ENCODE measurements at places on chromosomes 1 and 21.

- DNase-seq: no peak
Measured at GRCh38 chr1:161082996-161083747, 6.2 kb downstream of the NECTIN4 start.

- DNase-seq: no peak
Measured at GRCh38 chr1:155479205-155479604, 83.4 kb downstream of the ASH1L start.

DNA sequence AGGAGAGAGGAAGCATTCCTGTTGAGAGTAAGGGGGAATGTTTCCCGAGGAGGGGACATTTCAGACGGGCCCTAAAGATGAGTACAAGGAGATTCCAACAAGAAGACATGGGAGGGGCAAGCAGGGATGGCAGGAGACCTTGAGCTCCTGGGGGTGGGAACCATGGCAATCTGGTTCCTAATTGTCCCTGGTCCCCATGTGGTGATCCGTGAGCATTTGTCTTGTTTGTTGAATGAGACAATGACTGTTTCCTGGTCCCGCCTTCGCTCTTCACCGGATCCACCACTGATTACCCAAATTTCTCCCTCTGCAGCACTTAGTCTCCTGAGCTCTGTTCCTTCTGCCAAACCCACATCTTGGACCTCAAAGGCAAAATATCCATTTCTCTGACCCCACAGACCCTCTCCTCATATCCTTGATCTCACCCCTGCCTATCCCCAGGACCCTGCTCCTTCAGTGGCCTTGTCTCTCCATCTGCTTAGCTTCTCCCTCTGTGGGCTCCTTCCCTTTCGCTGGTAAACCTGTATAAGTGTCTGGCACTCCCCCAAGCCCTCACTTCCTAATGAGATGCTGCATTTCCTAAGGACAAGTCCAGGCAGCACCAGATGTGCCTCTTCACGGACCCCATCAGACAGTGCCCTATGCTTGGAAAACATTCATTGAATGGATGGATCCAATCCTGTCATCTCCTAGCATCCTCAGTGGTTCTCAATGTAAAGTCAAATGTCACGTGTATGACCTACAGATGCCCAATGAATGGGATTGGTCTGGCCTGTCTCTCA, 8.3 kb upstream of the CSF1 start:
- no peak for DNase-seq

- DNase-seq: no peak
Measured at GRCh38 chr1:41626616-41627375, 142.3 kb upstream of the EDN2 start.

DNA sequence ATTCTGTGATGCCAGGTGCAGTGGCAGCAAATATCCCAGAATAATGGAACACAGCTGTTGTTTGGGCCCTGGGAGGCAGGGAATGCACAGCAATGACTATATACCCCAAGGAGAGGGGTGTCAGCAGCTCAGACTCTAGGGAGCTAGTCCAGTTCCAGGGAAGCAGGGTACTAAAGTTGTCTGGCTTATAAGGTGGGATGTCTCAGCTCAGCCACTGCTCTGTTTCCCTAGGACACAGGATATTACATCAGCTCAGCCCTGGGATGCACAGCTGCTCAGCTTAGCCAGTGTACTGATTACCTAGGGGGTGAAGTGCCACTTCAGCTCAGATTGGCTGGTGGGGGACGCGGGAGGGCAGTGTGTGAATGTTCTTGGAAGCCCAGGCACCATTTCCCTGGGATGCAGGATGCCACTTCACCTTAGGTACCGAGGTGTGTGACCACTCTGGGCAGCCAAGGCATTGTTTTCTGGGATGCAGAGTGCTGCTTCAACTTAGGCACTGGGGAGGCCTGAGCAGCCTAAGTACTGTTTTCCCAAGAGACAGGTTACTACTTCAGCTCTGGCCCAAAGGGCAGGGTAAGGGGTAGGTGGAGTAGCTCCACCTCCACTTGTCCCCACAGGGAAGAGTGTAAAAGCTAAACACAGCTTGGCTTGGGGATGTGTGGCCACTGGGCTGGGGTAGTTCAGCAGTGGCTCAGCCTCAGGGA, 59.4 kb downstream of the DIPK1A start:
- DNase-seq: no peak

DNA sequence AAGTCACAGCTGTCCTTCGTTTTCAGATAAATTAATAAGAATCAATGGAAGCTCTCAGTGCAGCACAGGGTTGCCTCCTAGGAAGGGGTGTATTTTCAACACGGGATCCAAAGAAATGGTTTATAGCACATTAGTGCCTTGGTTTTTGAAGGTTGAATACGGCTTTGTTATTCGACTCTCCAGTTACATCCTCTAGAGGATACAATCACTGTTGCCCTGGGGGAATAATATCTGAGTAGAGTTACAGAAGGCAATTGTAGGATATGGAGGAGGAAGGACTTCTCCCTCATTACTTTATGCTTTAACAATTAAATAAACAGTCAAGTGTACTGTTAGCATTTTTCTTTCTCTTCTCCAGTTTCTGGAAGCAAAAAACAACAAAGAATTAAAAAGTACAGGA, 14.3 kb upstream of the ZNF326 start:
- DNase-seq: no peak

DNA sequence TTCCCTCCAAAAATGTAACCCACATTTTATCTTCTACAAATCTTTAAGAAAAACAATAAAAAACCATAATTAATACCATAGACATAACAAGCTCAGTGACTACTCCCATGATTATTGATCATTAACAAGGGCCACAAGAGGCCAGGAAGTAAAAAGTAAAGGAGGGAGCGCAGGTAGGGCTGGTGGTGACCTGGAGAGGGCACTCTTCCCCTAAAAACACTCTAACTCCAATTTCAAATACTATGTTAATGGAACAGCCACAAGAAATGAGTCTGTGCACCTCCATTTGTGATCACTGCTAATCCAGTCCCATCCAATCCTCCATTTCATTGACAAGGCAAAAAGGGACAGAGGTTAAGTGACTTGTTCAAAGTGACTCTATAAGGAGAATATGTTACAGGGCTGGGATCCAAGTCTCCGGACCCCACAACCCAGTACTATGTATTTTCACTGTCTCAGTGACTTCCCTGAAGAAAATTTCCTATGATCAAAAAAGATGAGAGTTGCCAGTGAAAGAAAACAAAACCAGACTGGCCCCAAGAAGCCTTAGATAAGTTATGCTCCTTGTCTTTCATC, 41.2 kb upstream of the CFAP298 start:
- peak; percentile 11 for DNase-seq

DNA sequence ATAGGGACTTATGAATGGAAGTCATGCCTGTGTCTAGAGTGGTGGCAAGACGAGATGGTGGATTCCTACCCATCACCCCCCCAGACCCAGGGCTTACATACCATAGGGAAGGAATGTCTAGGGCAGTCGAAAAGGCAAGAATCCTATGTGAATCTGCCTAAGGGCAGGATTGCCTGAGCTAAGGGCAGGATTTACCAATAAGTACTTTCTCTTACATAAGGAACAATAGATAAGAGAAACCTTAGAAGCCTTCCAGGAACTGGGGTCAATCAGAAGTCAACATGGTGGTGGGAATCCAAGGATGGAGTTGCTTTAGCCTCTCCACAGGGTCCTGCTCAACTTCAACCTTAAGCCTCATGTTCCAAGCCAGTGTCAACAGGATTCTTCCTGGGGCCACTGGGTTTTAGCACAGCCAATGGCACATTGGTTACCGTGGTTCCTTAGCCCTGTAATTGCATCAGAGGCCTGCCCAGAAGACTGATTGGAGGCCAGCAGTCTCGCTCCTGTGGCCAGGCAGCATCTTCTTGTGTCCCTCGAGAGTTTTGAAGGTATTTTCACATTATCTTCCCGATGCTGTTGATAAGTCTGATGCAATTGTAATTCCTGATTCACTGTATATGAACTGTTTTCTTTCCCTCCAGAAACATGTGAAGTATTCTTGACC, 20.7 kb downstream of the BACE2 start:
- no peak for DNase-seq

DNA sequence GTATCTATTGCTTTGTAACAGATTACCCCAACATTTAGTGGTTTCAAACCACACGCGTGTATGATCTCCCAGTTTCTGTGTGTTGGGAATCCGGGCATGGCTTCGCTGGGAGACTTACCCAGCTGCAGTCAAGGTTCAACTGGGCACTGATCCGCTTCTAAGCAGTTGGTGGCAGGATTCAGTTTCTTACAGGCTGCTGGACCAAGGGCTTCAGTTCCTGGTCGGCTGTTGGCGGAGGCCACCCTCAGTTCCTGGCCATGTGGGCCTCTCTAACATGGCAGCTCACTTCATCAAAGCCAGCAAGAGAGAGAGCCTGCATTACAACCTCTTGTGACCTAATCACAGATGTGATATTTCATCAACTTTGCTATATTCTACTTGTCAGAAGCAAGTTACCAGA, 53.8 kb upstream of the NEK2 start:
- no peak for DNase-seq

DNA sequence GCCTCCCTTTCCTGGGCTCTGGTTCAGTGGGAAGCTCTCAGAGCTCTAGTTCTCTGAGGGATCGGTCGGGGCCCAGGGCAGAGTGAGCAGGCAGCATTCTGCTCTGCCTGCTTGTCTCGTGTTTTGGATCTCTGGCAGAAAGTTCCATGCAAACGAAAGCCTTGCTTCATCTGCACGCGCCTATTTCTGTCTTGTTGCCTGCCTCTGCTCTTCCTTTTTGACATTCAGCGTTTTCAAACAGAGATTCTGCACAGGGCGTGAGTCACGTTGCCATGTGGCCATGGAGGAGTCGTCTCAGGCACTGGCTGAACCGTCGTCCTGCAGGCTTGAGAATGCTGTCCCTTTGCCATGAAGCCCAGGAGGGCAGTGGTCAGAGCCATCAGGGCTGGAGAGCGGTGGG, 20.3 kb downstream of the AJAP1 start:
- no peak for DNase-seq

GRCh38 chr1:60160141-60160540, 86.6 kb upstream of the C1orf87 start:
- DNase-seq: no peak

- DNase-seq: no peak
Measured at GRCh38 chr1:201404722-201405483, 5.8 kb upstream of the LAD1 start.

- DNase-seq: no peak
Measured at GRCh38 chr1:20367626-20368025, 77.0 kb downstream of the VWA5B1 start.

DNA sequence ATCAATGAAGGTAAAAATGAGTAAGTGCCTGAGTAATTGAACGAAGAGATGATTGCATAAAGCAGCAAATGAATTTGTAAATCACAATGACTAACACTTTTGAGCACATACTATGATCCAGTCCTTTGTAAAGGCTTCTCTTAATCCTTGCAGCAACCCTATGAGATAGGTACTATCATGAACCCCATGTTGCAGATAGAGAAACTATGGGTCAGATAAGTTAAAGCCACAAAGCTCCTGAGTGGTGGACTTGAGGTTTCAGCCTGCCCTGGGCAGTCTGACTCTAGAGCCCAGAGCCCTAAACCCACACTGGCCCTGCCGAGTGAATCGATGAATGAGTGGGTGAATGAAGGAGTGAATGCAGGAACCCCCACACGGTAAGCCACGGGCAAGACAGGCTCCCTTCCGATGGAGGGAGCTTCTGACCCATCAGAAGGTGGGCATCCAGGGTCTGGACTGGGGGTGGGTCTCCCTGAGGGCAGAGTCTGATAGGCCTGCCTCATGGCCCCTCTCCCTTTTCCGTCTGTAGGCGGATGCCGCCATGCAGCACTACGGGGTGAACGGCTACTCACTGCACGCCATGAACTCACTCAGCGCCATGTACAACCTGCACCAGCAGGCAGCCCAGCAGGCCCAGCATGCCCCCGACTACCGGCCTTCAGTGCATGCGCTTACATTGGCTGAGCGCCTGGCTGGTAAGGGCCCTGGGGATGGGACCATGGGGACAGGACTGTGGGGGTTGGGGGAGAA, 17.0 kb downstream of the DMBX1 start:
- no peak for DNase-seq

- DNase-seq: no peak
Measured at GRCh38 chr1:29298246-29298645, 61.9 kb downstream of the PTPRU start.

GRCh38 chr21:25845729-25846256, 111.0 kb downstream of the GABPA start:
- no peak for DNase-seq

DNA sequence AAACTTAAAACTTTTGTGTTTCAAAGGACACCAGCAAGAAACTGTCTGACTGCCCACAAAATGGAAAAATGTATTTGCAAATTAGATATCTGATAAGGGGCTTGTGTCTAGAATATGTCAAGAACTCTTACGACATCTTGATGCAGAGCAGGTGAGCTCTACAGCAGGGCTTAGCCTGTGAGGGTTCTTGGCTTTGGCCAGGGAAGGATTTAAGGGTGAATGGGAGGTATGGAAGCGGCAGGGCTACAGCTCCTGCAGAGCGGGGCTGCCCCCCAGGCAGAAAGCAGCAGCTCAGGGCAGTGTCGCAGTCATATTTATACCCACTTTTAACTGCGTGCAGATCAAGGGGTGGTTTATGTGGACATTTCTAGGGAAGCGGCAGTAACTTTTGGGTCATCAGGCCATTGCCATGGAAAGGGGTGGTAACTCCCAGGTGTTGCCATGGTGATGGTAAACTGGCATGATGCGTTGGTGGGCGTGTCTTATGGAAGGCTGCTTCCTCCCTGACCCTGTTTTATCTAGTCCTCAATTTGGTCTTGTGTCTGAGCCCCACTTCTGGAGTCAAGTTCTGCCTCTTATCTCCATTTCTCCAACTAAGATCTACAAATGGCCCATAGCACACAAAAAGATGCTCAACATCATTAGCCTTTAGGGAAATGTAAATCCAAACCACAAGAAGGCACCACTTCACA, 23.2 kb downstream of the MORN1 start:
- DNase-seq: no peak

- DNase-seq: peak; percentile 21
Measured at GRCh38 chr1:41810446-41810845, 108.3 kb downstream of the HIVEP3 start.

GRCh38 chr21:44874497-44875315, 1.2 kb upstream of the PTTG1IP start:
- peak; percentile 27 for DNase-seq

DNA sequence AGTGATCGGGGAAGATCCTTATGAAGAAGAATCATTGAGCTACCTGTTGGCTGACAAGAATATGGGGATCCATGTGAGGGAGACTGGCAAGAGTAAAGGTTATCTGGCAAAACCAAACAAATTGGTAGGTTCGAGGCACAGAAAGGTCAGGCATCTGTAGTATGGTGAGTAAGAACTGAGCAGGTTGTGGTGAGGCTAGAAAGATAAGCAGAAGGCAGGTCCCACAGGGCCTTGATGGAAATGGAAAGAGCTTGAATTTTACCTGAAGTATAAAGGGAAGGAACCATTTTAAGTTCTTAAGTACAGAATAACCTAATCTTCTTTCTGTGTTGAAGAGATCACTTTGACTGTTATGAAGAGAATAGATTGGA, 11.1 kb downstream of the PTPRC start:
- DNase-seq: no peak

DNA sequence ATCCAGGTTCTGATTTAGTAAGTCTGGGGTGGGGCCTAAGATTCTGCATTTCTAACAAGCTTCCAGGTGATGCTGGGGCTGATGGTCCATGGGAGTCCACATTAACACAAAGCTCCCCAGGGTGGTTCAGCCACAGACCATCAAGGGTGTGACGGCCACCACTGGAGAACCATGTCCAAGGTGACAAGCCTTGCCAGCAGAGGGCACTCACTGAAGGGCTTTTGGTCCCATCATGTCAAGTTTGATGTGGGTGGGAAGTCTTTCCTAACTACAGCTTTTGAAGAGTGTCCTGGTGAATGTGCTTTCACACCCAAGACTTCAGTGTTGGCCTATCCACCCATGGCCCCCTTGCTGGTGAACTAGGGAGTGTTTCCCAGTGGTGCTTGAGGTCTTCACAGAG, 67.1 kb downstream of the UBE2T start:
- DNase-seq: peak; percentile 16

GRCh38 chr1:238029126-238029525, 138.4 kb upstream of the ZP4 start:
- DNase-seq: no peak
